ENCODE measurements at places on chromosomes 1 and 21.

GRCh38 chr1:182630586-182630985, 26.4 kb upstream of the RGS16 start:
- DNase-seq = no peak

- peak; percentile 65 for DNase-seq
These were observed 174.2 kb downstream of the PTPRU start for GRCh38 chr1:29410476-29410875.

GRCh38 chr1:57118948-57119603, 153.3 kb upstream of the C8B start:
- DNase-seq = no peak

- no peak for DNase-seq
These were observed 1035.7 kb downstream of the ADGRL2 start for GRCh38 chr1:82836213-82836972.

- no peak for DNase-seq
These were observed 431.4 kb downstream of the BRINP3 start for GRCh38 chr1:190046231-190046630.

DNA sequence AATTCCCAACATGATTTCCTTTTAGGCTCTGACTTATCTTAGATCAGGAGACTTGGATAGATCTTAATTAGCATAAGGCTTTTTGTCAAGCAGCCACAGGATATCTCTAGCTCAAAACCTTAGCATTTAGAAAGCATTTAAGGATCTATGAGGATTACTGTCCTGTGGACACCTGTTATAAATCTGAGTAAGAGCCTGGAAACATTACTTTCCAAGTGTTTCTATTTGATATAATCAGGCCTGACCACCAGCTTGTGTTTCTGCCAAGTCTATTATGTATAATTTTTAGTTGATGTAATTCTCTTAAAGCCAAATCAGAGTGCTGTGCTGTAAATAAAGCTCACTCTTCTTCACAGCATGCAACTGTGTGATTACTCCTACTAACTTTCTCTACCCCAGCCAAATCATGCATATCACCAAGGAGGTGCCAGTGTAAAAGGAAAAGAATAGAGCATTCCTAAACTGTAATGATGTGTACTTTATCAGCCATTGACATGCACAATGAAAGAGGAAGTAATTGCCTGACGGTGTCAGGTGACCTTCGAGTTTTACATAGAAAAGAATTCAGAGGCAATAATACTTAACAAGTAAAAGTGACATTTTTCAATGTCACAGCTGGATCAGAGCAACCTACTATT, 309.9 kb upstream of the PRMT6 start:
- DNase-seq = no peak

DNA sequence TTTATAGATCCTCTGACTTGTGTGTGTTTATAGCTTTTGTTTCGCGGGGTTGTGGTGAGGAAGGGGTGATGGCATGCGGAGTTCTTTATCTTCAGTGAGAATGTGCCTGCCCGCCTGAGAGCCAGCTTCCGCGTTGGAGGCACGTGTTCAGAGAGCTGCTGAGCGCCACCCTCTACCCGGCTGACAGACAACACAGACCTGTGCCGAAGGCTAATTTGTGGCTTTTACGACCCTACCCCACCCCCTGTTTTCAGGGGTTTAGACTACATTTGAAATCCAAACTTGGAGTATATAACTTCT, 14.4 kb upstream of the CD101 start:
- DNase-seq = no peak

DNA sequence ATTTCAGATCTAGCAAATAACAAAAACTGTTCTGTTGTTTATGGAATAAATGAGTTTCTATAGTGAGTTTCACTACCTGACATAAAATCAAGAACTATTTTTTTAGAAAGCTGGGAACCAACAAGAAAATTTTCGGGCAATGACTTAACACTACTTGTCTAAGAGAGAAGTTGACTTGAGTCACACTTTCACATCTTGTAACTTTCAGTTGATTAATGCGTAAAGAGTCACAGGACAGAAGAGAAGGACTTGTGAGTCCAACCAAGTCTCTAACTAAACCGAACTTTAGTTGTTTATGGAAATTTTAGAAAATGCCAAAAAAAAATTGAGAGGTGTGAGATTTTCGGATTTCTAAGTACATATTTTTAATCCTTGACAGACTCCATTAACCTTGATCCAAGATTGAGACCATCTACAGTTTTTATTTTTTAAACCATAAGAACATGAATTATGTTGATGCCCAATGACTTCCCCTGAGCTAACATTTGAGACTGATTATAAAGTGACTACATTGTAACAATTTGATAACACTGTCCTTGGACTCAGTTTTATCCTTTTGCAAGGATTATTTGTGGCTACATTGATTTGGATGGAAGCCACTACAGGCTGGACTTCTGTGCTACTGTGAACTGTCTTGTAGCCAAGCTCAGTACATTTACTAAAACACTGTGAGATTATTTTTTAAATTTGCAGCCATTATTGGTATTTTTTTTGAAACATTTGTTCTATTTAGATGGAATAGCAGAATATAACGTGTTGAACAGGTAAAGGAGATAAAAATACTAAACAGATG, 284.0 kb downstream of the PTPRC start:
- DNase-seq = no peak

GRCh38 chr1:167510244-167510643, 8.1 kb downstream of the CD247 start:
- DNase-seq = no peak

- no peak for DNase-seq
These were observed 883 bp upstream of the EVA1B start for GRCh38 chr1:36324353-36324703.

DNA sequence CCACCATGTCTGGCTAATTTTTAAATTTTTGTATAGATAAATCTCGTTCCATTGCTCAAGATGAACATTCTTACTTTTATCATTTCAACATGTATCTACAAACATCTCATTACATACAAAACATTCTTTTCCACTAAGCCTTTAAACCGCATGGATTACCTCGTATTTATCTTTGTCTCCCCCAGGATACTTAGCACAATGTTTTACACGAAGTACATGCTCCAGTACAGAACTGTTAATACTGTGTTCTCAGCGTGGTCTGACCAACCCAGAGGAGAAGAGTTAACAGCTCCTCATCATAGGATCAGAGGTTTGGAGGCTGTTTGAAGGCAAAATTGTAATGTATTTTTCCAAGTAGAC, 7.4 kb downstream of the PIK3C2B start:
- no peak for DNase-seq

DNA sequence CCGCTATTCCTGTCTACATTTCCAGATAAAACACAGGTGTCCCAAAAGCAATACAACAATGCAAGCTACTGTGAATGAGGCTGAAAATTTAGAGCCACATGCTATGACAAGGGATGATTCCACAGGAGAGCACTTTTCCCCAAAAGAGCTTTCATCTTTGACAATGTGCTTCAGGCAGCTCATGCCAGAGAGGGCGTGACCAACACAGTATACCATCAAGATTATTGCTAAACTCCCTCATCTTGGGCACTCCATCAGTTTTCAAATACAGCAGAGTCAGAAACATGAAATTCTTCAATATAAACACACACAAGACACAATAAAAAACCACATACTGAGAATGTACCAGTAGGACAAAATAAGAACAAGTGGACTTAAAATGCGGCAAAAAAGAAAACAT, 6.7 kb downstream of the GON4L start:
- DNase-seq = no peak

DNA sequence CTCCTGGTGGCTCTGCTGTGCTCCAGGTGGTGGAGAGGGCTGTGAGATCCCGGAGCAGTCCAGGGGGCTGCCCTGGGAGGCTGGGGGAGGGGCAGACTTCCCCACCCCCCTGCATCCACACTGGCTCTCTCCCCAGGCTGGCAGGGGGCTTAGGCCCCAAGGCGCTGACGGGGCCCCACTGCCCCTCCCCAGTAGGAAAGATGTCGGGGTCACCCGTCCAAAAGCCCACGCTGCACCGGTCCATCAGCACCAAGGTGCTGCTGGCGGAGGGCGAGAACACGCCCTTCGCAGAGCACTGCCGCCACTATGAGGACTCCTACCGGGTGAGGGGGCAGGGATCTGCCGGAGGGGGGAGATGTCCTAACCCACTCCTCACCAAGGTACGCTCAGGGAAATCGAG, 5.8 kb downstream of the RNF207 start:
- DNase-seq = no peak

DNA sequence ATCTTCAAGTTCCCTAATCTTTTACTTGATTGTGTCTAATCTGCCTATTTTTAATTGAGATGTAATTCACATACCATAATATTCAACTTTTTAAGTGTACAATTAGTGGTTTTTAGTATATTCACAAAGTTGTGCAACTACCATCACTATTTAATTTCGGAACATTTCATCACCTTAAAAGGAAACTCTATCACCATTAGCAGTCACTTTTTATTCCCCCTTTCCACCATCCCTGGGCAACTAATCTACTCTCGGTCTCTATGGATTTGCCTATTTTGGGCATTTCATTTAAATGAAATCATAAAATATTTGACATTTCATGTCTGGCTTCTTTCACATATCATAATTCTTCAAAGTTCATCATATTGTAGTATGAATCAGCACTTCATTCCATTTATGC, 30.6 kb upstream of the HYI start:
- no peak for DNase-seq

DNA sequence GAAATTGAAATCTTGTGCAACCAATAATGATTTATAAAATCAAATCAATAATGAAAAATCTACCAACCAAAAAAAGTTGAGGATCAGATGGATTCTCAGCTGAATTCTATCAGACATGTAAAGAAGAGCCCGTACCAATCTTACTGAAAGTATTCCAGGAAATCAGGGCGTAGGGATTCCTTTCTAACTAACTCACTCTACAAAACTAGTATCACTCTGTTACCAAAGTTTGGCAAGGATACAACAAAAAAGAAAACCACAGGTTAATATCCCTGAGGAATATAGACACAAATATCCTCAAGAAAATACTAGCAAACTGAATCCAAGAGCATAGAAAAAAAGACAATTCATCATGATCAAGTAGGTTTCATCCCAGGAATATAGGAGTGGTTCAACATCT, 52.8 kb upstream of the ADGRL4 start:
- no peak for DNase-seq

- DNase-seq = no peak
These were observed 48.0 kb downstream of the TEX35 start for GRCh38 chr1:178560871-178561376.

- no peak for DNase-seq
These were observed 440.4 kb upstream of the RUNX1 start for GRCh38 chr21:35489389-35489980.

GRCh38 chr1:52531249-52531872, 21.5 kb downstream of the TUT4 start:
- no peak for DNase-seq

DNA sequence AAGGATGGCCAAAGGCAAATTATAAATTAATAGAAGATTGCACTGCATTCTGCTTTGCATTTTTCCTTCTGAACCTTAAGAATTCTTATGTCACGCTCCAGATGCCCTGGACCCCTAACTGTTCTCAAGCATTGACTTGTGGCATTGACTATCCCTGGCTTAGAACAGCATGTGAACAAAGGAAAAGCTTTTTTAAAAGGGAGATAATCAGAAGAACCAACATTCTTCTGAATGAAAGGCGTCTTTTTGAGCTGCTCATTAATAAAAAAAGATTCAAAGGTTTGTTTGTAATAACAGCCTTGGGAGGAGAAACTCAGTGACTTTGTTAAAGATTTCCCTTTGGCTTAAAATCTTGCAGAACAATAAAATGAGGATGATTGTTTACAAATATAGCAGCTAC, 105.5 kb downstream of the TNNI3K start:
- DNase-seq = no peak

DNA sequence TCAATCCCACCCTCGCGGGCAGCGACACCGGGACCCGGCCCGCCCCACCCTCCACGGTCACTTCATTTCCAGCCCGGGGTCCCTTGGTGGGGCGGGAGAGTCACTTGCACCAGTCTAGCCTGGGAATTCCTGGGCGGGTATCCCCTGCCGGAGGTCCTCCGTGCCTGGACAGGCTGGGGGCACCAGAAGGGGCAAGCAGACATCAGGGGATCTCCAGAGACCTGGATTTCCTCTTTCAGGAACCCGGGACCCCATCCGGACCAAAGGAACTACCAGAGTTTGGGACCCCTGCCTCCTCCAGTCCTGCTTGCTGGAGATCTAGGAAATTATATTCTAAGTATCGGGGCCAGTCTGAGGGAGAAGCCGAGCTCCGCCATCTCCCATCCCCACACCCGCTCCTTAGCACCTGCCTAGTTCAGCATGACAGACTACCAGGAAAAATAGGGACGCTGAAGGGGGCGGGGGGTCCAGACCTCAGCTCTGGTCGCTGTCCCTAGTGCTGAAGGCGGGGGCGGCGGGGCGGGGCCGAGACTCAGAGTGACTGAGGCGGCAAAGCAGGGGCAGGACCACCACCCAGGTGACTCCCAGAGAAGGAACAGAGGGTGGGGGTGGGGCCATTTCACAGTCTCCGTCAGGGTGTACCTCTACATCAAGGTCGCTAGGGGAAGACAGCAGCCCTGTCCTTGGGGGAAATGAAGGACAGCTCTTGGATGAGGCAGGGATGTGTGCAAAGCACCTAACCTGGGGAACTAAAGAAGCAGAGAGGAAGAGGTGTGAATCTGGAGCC, 832 bp downstream of the HCN3 start:
- peak; percentile 29 for DNase-seq

- DNase-seq = no peak
These were observed 25.2 kb downstream of the CHD1L start for GRCh38 chr1:147267711-147268110.

DNA sequence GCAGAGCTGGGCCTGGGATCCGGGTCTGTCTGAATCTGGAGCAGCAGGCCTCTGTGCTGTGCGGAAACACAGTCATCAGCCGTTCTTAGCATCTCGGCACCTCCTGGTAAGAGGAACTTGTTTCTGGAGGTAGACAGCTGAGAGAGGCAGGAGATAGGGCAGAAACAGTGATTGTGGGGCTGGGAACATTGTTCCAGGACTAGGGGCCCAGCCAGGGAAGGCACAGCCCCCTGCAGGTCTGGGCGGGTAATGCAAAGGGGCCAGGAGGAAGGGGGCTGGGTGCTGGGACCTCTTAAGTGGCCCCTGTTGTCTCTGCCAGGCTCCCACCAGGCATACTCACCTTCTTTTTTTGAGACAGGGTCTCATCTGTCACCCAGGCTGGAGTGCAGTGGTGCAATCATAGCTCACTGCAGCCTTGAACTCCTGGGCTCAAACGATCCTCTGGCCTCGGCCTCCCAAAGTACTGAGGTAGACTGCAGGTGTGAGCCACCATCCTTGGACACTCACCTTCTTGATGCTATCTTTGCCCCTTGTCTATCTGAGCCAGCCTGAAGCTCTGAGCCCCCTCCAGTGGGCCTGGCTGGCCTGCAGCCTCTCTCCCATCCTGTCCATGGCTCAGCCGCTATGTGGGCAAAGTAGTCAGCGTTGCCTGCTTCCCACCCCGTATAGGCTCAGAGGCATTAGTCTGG, 134.3 kb upstream of the ZBTB40 start:
- DNase-seq = peak; percentile 4
